ENCODE measurements at places on chromosomes 2 and 18. TPM values are rescaled to one million over a fixed set of nuclear protein-coding genes. Genes with fewer than 3 reads are reported as not detected.

Gene LRRC30
- total RNA-seq, result not detected

- H3K27ac ChIP-seq, result no peak overlapping the region
- no peaks in the 10 kb centered on the region for H3K36me3 ChIP-seq
- no peak for DNase-seq
- H3K4me3 ChIP-seq, result no peak overlapping the region
- no peaks in the 10 kb centered on the region for H3K4me1 ChIP-seq
Observed at GRCh38 chr2:86628091-86628522, 4.4 kb upstream of the RNF103 start.

DNA sequence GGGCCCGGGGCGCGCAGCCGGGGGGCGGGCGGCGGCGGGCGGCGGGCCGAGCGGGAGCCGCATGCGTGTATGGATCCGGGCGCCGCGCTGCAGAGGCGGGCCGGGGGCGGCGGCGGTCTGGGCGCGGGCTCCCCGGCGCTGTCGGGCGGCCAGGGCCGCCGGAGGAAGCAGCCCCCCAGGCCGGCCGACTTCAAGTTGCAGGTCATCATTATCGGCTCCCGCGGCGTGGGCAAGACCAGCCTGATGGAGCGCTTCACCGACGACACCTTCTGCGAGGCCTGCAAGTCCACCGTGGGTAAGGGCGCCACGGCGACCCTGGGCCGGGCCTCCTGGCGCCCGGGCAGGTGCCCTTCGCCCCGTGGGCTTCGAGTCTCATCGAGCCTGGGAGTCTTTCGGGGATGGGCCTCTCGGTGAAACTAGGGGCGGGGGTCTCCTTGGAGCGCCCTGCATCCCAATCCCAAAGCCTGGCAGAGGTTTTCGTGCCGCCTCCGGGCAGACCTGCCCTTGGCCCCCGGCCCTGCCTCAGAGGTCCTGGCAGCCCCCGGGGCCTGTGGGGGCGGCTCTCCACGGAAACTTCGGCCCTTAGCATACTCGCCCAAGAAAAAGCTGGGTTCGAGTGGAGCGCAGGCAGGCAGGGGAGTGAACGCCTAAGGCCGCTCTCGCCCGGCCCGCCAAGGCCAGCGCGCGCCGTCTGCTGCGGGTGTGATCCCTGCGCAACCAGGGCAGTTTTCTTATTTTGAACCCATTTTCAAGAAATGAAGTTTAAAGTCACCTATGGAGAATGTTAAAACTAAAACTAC, 622 bp downstream of the RAB12 start:
- no peaks in the 10 kb centered on the region for H3K27me3 ChIP-seq
- DNase-seq, result no peak
- peak overlapping the region; percentile 86 for H3K4me3 ChIP-seq
- H3K36me3 ChIP-seq, result peaks cover 9% of the 10 kb centered on the region
- H3K4me1 ChIP-seq, result peaks cover 5% of the 10 kb centered on the region

- no peaks in the 10 kb centered on the region for H3K4me1 ChIP-seq
- no peaks in the 10 kb centered on the region for H3K36me3 ChIP-seq
- DNase-seq, result no peak
- H3K27ac ChIP-seq, result no peak overlapping the region
Observed at GRCh38 chr2:102660070-102660469, 40.7 kb downstream of the SLC9A2 start.

GRCh38 chr2:73823916-73824523, 4.7 kb upstream of the STAMBP start:
- no peaks in the 10 kb centered on the region for H3K36me3 ChIP-seq
- no peak for DNase-seq
- no peaks in the 10 kb centered on the region for H3K4me1 ChIP-seq
- no peak overlapping the region for H3K27ac ChIP-seq
- H3K27me3 ChIP-seq, result no peaks in the 10 kb centered on the region

Gene CXCR4
- 0.79 TPM for total RNA-seq

DNA sequence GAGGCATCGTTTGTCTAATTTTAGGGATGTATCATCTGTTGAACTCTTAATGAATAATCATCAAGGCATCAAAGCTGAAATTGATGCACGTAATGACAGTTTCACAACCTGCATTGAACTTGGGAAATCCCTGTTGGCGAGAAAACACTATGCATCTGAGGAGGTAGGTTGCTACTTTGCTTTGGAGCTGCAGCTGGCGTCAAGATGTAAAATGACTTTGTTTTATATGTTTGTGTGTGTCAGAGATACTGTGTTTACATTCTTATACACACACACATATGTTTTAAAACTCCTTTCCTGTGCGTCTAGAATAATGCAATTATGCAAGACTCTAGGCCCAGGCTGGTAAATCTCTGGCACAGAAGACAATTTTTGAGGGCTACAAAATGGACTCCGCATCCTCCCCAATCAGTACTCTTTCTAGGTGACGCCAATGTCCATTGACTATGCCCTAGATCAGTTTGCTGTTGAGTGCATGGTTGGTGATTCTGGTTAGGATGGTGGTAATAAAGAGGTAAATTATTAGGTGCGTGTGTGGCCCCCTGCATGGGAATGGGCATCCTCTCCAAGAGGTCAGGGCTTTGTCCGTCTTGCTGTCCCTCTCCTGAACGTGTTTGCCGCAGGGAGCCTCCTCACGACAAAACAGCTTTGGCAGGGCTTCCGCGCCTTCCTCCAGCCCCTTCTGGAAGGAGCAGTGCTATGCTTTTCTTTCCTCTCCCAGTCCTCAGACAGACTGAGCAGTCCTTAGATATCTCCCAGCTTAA, 68.2 kb upstream of the EML6 start:
- H3K36me3 ChIP-seq, result peaks cover 51% of the 10 kb centered on the region
- no peak overlapping the region for H3K4me3 ChIP-seq
- H3K27ac ChIP-seq, result no peak overlapping the region

Gene EFEMP1
- total RNA-seq, result 3.5 TPM

DNA sequence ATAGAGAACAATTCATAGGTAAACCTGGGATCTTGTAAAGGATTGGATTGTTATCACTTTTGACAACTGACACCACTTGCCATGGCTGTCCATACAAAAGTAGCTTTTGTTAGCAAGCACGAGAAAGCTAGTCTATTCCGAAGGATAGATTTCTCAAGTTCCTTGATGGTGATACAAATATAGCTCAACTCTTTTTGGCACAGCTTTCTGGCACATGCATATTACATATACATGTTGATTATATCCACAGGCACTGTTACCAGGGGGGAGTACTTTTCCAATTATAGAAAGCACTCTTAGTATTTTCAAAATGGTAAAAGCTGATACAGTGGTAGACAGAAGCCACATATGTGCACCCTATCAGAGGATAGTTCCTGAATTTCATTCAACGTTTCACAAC, 168.9 kb downstream of the UPP2 start:
- H3K27me3 ChIP-seq, result no peaks in the 10 kb centered on the region
- H3K4me3 ChIP-seq, result no peak overlapping the region
- no peak for DNase-seq
- no peaks in the 10 kb centered on the region for H3K36me3 ChIP-seq

DNA sequence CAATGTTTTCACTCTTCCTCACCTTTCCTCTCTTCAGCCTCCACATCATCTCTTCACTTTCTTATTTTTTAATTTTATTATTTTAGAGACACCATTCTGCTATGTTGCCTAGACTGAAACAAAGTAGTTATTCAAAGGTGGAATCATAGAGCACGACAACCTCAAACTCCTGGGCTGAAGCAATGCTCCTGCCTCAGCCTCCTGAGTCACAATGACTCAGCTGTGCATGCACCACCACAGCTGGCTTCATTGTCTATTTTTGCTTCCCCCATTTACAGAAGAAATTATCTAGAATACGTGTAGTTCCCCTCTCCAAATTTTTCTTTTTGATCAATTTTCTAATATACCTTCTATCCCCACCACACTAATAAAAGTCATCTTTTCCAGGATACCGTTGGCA, 911.5 kb upstream of the SOX11 start:
- no peak overlapping the region for H3K27ac ChIP-seq
- no peak overlapping the region for H3K4me3 ChIP-seq
- DNase-seq, result no peak
- H3K27me3 ChIP-seq, result no peaks in the 10 kb centered on the region

DNA sequence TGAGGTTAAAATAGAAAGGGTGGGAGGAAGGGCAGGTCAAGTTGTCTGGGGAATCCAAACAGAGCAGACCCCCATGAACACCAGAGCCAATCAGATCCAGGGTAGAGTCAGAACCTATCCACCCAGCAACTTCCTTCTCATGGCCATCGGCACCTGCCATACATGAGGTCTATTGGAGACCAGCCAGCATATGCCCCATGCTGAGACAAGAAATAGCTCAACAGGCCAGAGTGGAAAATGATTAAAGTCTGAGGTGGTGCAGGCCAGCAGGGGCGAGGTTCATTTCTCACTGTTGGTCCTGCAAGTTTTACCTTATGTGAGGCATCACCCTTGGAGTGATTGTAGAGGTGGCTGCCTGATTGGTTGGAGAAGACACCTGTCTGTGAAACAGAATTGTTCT, 89.2 kb downstream of the LONRF2 start:
- H3K4me1 ChIP-seq, result no peaks in the 10 kb centered on the region
- no peak overlapping the region for H3K27ac ChIP-seq
- H3K4me3 ChIP-seq, result no peak overlapping the region
- no peak for DNase-seq

Gene MEP1B
- total RNA-seq, result not detected

DNA sequence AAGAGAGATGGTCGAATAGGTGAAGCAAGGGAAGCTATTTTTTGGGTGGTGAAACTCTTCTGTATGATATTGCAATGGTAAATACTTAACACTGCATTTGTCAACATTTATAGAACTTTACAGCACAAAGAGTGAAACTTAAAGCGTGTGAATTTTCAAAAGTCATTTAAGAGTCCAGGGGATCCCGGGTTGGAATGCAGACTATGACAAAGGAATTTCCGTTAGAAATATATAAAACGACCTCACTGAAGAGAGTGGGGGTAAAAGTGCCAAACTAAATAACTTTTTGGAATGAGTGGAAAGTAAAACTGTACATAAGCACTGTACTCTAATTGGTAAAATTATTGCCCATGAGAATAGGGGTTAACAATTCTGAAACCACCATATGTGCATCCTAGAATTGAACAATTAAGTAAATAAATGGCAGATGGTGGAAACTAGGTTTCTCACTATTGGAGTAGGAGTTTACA, 191.0 kb upstream of the FN1 start:
- no peak for DNase-seq
- H3K27me3 ChIP-seq, result no peaks in the 10 kb centered on the region
- peaks cover 10% of the 10 kb centered on the region for H3K36me3 ChIP-seq
- H3K4me1 ChIP-seq, result peaks cover 6% of the 10 kb centered on the region

GRCh38 chr2:149389506-149390167, 59.2 kb downstream of the LYPD6 start:
- H3K27ac ChIP-seq, result no peak overlapping the region
- no peak overlapping the region for H3K4me3 ChIP-seq
- no peaks in the 10 kb centered on the region for H3K27me3 ChIP-seq
- no peak for DNase-seq
- no peaks in the 10 kb centered on the region for H3K36me3 ChIP-seq
- H3K4me1 ChIP-seq, result peaks cover 3% of the 10 kb centered on the region

DNA sequence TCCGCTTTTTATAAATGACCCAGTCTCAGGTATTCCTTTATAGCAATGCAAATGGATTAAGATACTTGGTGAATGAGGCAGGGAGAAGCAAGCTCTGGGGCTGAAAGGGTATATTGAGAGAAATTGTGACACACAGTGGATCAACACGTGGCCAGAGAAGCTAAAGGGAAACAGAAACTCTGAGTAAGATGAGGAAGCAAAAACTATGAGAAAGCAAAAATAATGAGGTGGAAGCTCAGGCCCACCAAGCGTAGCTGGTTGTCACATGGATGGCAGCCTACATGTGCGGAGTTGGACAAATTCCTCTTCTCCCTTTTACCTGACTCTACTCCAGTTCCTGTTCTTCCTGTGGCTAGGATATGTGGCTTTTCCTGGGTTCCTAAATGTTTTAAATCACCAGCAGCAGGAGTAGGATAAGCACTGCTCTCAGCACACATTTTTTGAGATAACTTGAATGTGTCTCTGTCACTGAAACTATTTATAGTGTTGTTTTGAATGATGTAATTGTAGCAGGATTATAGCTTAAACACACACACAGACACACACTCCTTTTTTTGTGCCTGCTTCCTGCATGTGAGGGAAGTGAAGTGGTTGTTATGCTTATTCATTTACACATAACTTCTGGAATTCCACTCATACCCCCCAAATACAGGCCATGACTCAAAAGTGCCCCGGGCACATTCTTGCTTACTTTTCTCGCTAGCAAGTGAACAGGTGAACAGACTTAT, 30.1 kb upstream of the EPC2 start:
- H3K27me3 ChIP-seq, result no peaks in the 10 kb centered on the region
- no peak for DNase-seq
- peaks cover 18% of the 10 kb centered on the region for H3K4me1 ChIP-seq
- peak overlapping the region; percentile 9 for H3K27ac ChIP-seq
- H3K4me3 ChIP-seq, result no peak overlapping the region

Gene TSGA10
- 6.3 TPM for total RNA-seq

DNA sequence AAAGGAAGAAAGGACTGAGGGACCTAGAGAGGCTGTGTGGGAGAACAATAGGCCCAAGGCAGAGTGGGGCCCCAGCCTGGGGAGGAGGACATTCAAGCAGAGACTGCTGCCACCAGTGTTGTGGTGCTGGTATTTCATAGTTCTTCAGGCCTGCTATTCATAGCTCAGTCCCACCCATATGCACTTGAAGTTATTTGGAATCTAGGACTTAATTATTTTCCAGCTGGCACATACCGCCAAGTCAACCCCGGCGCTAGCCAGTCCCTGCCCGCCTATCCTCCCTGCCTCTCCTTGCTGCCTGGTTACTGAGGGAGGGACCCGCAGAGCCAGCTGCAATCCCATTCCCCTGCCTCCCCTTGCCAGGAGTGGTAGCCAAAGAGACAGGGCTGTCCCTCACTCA, 141.2 kb downstream of the CABLES1 start:
- DNase-seq, result no peak
- H3K36me3 ChIP-seq, result peaks cover 18% of the 10 kb centered on the region
- no peak overlapping the region for H3K4me3 ChIP-seq
- no peaks in the 10 kb centered on the region for H3K4me1 ChIP-seq
- no peaks in the 10 kb centered on the region for H3K27me3 ChIP-seq
- no peak overlapping the region for H3K27ac ChIP-seq

Gene ERICH2
- 0.66 TPM for total RNA-seq

Gene IL1R1
- 0.46 TPM for total RNA-seq

Gene CDKL4
- not detected for total RNA-seq

GRCh38 chr2:37091873-37092272, 7.6 kb downstream of the GPATCH11 start:
- H3K4me3 ChIP-seq, result no peak overlapping the region
- no peaks in the 10 kb centered on the region for H3K4me1 ChIP-seq
- no peaks in the 10 kb centered on the region for H3K27me3 ChIP-seq
- no peak overlapping the region for H3K27ac ChIP-seq

Gene PLCL1
- not detected for total RNA-seq

Gene TMEM182
- total RNA-seq, result 3.6 TPM

- no peaks in the 10 kb centered on the region for H3K27me3 ChIP-seq
- H3K4me1 ChIP-seq, result no peaks in the 10 kb centered on the region
- no peak overlapping the region for H3K4me3 ChIP-seq
- H3K36me3 ChIP-seq, result no peaks in the 10 kb centered on the region
- no peak overlapping the region for H3K27ac ChIP-seq
Observed at GRCh38 chr2:72515696-72516095, 310.1 kb downstream of the EXOC6B start.

GRCh38 chr2:208542465-208543041, 136.0 kb downstream of the PTH2R start:
- H3K27ac ChIP-seq, result no peak overlapping the region
- H3K4me1 ChIP-seq, result no peaks in the 10 kb centered on the region
- no peak for DNase-seq
- H3K4me3 ChIP-seq, result no peak overlapping the region

- H3K4me1 ChIP-seq, result peaks cover 3% of the 10 kb centered on the region
- H3K27ac ChIP-seq, result no peak overlapping the region
- no peak for DNase-seq
- no peaks in the 10 kb centered on the region for H3K27me3 ChIP-seq
- peak overlapping the region; percentile 97 for H3K4me3 ChIP-seq
Observed at GRCh38 chr2:157875641-157876065, 477 bp downstream of the ACVR1 start.

All from H9 (cell line).